ENCODE measurements at places on chromosomes 3 and 15.
A peak's percentile ranks its signal among the peaks of the same experiment; 100 is the strongest.

DNA sequence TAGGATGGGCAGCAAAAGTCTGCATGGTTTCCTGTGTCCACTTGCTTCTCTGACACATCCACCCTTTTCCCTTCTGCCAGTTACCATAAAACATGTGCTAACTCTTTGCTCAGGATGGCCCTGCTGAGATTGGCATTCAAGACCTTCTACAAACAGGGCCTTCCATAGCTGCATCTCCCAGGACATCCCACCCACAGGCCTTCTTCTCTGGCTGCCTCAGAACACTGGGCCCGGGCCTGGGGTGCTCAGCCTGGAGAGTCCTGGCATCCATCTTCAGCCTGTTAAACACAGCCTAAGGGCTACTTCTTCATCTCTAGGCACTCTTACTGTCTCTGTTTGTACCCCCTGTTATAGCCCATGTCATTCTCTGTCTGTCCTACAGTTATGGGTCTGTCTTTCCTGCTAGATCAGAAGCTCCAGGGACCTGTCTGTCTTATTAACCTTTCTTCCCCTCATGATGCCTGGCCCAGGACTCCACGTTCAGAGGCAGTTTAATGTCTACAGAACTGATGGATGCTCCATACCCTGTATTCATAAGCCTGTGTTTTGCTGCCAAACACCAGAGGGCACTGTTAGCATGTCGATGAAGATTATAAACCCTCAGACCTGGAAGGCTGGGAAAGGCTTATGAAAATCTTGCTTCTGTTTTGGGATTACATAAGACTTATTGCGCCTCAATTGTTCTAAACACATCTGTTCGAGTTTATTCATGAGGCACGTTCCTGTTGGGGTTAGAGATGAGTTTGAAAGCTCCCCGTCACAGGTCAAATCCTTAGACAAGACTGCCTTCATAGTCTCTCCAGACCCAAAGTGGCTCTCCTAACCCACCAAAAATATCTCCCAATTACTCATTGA, 16.5 kb downstream of the SEMA3G start:
- peak; percentile 40 for DNase-seq

GRCh38 chr3:57038466-57039164, 21.8 kb upstream of the SPATA12 start:
- no peak for DNase-seq

GRCh38 chr3:111762537-111762936, 96.5 kb upstream of the PHLDB2 start:
- DNase-seq: no peak

GRCh38 chr3:23254835-23255234, 51.7 kb downstream of the UBE2E2 start:
- DNase-seq: no peak

DNA sequence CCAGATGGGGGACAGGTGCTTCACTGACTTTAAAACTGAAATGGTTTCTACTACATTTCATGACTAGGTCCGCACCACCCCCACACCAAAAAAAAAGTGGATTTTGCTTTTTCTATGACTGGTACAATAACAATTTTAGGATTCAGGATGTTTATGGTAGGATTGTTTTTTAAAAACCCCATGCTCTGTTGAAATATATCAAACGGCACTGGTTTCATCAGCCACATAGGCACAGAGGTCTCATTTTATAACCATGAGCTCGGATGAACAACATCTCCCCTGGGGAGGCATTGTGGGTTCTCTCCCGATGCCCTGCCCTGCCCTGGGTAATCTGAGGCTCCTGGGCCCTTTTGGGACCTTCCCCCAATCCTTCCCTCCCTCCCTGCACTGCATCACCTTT, 202.7 kb upstream of the KBTBD8 start:
- DNase-seq: no peak

DNA sequence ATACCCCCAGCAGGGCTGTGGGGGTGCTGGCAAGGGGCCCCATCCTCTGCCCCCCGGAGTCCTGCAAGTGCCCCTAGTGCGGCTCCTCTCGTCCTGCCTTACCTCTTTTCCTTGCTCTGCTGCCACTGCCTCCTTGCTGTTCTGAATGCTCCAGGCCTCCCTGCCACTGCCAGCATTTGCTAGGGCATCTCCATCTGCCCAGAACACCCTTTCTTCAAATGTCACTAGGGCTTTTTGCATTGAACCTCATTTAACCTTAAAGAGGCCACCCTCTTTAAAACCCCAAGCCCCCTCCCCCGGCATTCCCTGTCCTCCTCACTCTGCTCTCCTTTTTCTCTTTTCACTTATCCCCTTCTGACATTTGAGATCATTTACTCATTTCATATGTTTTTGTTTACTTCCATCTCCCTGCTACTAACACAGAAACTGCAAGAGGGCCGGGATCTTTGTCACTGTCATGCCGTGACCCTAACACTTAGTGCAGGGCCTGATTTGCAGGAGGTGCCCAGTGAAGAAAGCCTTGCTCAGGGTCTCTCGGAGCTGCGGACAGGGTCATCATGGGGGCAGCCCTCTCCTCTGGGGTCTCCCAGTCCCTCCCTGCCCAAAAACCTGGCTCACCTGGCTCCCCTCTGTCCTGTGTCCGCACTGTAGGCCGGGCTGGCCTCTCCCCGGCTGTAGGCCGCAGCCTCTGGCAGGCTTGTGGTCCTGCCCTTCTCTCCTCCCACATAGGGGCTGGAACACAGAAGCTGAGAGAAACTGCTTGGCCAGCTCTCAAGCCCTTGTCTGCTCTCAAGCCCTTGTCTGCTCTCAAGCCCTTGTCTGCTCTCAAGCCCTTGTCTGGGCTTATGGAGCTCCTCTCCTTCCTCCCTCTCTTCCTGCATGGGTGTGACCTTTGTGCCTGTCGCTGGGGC, at the start of gene ACOX2:
ACOX2 (minus strand) TSS at position 690 of the 911 bp plus-strand sequence. CDS start 2,084 bp downstream, outside the sequence.
- no peak for DNase-seq

GRCh38 chr3:4753073-4753691, 226.1 kb upstream of the BHLHE40 start:
- no peak for DNase-seq

- no peak for DNase-seq
Measured at GRCh38 chr15:57567891-57568290, 23.8 kb upstream of the MYZAP start.

DNA sequence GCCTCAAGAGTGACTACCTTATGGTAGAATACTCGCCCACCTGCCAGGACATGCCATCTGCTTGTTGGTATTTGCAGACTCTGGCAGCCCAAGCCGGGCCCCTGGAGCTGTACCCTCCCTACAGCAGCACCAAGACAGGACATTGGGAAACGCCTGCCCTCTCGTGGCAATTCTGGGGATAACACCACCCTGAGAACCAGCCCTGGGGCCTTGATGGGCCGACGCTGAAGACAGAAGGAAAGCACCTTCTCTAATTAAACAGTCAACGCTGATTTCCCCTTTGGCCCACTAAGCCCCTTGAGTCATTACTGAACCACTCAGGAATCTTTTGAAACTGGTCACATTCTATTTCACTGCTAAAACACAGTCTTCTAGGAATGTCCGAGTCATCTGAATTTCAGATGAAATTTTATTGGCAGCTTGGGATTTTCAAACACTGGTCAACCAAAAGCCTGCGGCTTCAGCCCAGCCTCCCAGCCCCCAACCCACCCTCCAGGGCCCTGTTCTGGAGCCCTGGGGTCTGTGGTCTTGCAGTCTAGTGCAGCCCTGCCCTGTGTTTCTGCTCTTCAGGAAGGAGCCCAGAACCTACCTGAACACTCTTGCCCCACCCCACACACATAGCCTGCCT, 91.3 kb downstream of the TMEM266 start:
- DNase-seq: peak; percentile 48

DNA sequence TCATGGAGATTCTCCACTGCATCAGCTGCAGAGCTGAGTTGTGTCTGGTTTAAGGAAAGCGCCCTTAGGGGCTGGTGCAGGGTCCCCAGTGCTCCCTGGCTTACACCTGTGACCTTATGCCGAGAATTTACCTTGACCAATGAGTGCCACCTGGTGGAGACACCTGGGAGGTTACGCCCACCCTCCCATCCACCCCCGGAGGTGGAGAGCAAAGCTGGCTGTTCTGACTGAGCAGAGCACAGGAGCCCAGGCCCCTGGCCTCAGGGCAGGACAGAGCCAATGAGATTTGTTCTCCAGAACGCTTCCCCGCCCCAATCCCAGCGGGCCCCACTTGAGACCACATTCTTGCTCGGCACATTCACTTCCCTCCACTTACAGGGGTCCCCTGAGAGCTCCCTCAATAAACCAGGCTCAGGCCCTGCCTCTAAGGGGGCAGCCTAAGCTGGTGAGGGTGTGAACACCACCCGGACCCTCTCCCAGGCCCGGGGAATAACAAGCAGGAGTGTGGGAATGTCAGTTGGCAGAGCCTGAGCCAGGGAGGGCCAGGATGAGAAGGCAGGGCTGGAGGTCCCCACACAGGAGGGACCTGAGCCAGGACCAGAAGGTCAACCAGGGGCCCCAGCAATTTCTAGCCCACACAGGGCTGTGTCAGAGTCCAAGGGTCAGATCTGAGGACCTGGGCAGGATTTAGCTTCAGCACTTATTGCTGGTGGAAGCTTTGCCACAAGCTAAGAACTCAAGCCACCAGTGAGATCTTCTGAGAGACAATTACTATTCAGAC, 117.1 kb downstream of the TPRA1 start:
- no peak for DNase-seq

- DNase-seq: no peak
Measured at GRCh38 chr3:154126651-154127050, 5.5 kb downstream of the ARHGEF26 start.

DNA sequence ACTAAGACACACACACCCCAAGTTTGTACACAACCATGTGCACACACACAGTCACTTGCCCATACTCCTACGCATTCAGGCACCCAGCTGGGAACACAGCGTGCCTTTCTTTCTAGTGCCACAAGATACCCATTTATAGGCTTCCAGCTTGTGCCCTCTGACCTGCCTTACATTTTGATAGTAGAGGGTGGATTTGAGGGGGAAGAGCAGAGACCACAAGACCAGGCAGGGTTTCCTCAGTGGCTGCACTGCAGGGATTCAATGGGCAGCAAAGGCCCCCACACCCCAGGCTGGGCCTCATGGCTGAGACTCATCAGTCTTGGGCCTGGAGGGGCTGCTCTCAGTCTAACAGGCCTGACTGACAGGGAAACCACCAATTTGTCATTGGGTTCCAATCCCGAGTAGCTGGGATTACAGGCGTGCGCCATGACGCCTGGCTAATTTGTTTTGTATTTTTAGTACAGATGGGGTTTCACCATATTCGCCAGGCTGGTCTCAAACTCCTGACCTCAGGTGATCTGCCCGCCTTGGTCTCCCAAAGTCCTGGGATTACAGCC, 18.8 kb upstream of the ANKDD1A start:
- no peak for DNase-seq

- DNase-seq: peak; percentile 47
Measured at GRCh38 chr3:150170852-150171520, 200.3 kb upstream of the PFN2 start.

GRCh38 chr3:46893763-46894162, 16.2 kb downstream of the PTH1R start:
- no peak for DNase-seq

- DNase-seq: no peak
Measured at GRCh38 chr3:31367518-31367917, 165.2 kb upstream of the STT3B start.

GRCh38 chr3:1037631-1038030, 55.2 kb upstream of the CNTN6 start:
- DNase-seq: no peak

DNA sequence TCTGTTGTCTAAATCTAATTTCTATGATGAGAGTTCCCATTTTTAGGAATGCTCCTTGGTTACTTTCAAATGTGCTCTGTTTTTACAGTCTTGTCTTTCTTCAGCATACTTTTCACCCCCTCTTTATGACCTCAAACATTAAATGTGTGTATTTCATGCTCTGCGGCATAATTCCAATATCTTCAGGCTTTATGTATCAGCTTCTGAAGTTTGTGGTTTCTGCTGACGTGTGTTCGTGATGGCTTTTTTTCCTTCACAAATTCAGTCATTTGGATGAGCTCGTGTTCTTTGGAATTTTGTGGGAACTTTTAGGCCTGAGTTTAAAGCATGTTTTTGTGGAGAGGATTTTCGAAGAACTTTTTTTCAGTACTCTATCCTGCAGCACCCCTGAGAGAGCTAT, 97.7 kb upstream of the CHRNA7 start:
- no peak for DNase-seq
